ENCODE measurements at places on chromosomes 5 and 9.

DNA sequence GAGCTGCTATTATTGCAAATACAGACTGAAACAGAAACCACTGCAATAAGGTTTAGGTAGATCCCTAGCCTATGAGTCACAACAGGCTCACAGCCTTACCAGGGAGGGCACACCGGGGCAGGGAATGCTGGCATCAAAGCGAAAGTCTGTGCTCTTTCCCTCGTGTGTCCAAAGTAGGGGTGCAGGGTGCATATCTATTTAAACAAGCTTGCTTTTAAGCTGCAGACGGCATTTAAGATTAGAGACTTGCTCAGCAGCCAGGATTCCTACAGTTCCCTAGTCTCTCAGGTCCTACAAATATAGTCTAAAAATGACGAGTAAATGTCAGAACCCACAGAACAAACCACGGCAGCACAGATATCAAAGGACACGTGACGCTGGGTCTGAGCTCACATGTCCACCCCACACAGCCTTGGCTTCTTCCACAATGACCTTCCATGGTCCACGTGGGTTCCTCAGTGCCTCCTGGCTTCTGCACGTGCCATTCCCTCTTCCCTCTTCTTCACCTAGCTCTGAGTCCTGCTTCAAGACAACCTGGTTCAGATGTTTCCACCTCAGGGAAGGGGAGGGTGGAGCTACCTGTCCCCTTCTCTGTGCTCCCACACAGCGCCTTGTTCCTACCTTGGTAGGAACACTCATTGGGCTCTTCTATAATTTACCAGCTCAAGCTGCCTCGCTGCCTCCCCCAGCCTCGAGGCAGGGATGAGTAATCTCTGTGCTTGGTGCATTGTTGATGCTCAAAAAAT, 193.2 kb downstream of the MAPKAP1 start:
- DNase-seq, result no peak

- DNase-seq, result no peak
These were observed 2.7 kb downstream of the PCDHGC3 start for GRCh38 chr5:141478321-141478945.

DNA sequence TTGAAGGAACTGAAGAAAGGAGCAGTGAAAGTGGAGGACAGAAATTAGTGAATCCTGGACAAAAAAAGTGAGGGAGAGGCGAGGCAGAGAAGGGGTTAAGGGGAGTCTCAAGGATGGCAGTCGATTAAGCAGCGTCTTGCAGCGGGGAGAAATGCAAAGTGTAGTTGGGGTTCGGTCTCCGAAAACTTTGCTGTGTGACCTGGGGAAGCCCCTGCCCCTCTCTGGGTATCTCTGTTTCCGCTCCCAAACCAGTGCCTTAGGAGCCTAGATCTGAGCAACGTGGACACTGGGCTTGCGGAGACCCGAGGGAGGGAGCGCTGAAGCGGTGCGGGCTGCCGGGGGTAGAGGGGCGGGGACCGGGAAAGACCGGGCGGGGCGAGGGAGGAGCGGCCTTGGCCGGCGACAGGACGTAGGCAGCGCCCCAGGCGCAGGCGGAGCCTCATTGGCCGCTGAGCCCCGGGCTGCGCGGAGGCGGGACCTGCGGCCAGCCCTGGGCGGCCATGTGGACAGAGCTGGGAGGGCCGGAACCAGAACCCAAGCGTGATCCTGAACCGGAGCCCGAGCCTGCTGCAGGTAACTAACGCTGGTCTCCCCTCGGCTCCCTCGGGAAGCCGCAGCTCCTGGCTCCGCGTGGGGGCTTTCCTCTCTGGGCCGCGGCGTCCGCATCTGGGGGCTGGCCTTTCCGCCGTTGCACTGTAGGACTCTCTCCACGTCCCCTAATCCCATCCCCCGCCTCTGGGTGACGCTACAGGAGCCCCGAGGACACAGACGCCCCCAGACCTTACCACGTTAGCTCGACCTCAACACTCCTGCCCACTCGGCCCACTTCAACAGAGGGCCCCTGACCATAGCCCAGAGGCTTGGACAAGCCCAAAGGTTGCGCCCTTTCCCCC, at the start of gene ALDH1B1:
ALDH1B1 (plus strand) TSS at position 468 of the 893 bp plus-strand sequence. CDS start 3,047 bp downstream, outside the sequence.
- peak; percentile 14 for DNase-seq

GRCh38 chr5:151461312-151461711, 13.9 kb downstream of the SLC36A1 start:
- no peak for DNase-seq

GRCh38 chr5:61277190-61277589, 54.9 kb upstream of the ZSWIM6 start:
- no peak for DNase-seq

DNA sequence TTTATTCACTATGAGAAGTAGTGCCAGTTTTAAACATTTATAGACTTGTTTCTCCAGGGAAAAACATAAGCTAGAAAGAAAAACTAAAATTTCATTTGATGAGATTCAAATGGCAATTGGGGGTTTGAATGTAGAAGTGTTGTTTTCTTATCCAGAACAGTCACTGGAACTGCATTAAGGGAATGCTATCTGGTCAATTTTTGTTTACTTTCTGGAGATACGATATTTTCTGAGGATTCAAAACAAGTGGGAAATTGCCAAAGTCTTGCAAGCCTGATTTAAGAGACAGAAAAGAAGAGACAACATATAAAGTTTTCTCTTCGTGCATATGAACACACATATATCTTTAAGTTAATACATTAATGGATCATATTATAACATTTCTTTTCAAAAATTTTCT, 118.4 kb downstream of the NXNL2 start:
- DNase-seq, result no peak

GRCh38 chr5:142900927-142901326, 130.8 kb downstream of the ARHGAP26 start:
- DNase-seq, result no peak

Data from effector CD4-positive, alpha-beta T cell (primary cell).